Left forelimb (tissue), 1 donor: ENCODE measurements at places on chromosomes 4 and X.

DNA sequence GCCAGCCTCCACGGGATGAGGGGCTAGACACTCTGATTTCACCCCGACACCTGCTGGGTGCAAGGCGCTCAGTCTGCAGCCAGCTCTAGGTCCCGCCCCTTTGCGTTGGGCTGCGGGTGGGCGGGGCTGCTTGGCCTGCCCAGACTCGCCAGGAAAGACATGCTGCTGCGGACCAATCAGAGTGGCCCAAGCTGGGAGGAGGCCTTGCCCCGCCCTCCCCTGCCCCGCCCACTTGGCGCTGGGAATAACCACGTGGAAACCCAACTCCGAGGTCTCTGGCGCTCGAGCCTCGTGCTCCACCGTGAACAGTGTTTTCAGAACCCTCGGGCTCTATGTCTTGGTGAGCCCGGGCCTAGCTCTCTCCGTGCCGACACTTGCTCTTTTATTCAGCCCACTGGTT, 5.3 kb upstream of the VMA21 start:
- no peak for DNase-seq

GRCh38 chr4:85391589-85392410, 83.2 kb upstream of the ARHGAP24 start:
- DNase-seq, result no peak

- DNase-seq, result no peak
Measured at GRCh38 chrX:38859602-38860001, 58.3 kb downstream of the MID1IP1 start.

GRCh38 chrX:151902813-151903591, 9.7 kb upstream of the MAGEA4 start:
- no peak for DNase-seq

DNA sequence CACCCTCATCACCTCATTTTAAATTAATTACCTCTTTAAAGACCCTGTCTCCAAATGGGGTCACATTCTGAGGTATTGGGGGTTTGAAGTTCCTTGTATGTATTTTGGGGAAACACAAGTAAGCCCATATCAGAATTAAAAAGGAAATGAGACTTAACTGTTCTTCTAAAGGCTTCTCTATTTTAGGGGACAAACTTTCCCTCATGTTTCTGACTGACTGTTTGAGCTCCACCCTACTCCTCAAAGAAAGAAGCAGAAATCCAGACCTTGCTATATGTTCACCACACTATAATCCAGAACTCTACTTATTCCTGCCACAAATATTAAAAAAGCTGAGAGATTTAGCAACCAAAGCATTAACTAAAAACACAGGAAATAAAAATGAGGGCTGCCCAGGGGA, 258.8 kb downstream of the ARHGAP24 start:
- no peak for DNase-seq

- DNase-seq, result no peak
Measured at GRCh38 chr4:73674451-73674919, 54.2 kb upstream of the RASSF6 start.

GRCh38 chr4:129335818-129336217, 239.9 kb downstream of the C4orf33 start:
- no peak for DNase-seq

DNA sequence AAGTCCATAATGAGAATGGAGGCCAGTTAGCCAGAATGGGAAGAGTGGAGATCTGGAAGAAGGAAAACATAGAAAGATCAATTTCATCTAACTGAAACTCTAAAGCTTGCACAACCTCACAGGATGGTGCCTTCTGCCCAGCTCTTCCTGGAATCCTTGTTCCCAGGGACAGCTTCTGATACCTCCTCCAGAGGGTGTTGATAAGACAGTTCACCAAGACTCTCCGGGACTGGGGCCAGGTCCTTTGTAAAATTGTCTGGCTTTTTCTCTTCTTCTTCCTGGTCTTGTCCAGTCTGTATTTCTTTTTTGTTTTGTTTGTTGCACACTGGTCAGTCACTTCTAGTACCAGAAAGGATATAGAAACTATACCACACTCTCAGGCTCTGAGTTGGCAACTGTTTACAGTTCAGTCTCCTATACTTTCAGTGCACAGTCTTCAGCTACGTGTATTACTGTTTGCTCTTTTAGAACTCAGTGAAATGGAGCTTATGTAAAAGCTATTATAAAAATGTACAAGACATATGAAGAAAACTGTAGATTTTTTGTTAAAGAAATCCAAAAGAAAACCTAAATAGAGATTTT, 142.8 kb upstream of the RPL34 start:
- no peak for DNase-seq

- no peak for DNase-seq
Measured at GRCh38 chr4:100041646-100042045, 91.6 kb upstream of the H2AZ1 start.

DNA sequence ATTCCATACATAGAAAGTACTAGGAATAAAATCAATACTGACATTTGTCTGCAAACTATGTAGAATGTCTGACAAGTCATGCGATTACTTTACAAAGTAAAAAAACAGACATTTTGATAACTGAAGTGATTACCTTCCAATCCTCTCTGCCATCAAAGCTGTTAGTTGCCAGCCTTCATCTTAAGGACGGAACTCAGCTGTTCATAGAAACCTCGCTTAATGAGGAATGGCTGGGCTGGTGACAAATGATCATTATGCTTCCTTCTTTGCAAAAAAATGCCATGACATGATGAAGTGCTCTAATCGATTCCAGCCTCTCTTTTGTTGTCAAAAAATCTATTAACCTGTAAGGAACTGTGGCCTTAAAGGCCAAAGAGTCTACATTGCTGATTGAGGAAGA, 1214.9 kb upstream of the IGFBP7 start:
- DNase-seq, result no peak

GRCh38 chrX:20995829-20996228, 378.4 kb upstream of the CNKSR2 start:
- DNase-seq, result no peak

- no peak for DNase-seq
Measured at GRCh38 chr4:42101446-42101975, 50.9 kb downstream of the BEND4 start.

GRCh38 chr4:15794426-15794825, 16.3 kb downstream of the CD38 start:
- DNase-seq, result no peak

DNA sequence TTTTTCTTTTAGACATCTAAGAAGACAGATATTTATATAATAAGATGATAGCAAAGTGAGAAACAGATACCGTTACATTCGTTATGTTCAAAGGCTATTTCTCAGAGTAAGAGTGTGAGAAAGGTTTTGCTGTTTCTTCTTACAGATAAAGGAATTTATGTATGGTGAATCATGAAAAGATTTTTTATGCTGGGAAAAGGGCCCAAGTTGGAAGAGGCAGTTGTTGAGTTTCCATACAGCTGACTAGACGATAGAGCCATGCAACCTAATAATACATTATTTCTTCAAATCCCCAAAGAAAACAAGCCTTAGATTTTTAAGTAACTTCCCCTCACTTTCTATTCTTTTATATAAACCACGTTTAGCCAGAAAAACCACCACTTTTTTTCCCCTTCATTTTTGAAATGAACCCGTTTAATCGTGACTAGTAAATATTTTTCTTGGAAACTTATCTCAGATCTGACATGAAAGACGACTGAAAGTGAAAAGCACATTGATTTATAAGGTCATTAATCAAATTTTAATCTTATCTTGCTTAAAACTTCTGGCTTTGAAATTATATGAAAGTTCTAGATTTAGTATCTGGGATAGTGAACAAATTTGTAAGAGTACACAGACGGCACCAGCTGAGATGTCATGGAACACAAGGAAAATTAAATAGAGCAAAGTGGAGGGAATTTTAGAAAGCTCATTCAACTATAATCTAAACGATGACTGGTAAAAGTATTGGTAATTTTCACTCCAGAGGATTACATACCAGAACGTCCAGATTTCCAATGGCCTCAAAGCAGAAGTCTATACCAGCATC, 10.9 kb downstream of the ADH6 start:
- no peak for DNase-seq

- DNase-seq, result no peak
Measured at GRCh38 chrX:75963774-75964173, 178.7 kb upstream of the MAGEE2 start.

- no peak for DNase-seq
Measured at GRCh38 chr4:148061141-148061481, 329.2 kb downstream of the ARHGAP10 start.

DNA sequence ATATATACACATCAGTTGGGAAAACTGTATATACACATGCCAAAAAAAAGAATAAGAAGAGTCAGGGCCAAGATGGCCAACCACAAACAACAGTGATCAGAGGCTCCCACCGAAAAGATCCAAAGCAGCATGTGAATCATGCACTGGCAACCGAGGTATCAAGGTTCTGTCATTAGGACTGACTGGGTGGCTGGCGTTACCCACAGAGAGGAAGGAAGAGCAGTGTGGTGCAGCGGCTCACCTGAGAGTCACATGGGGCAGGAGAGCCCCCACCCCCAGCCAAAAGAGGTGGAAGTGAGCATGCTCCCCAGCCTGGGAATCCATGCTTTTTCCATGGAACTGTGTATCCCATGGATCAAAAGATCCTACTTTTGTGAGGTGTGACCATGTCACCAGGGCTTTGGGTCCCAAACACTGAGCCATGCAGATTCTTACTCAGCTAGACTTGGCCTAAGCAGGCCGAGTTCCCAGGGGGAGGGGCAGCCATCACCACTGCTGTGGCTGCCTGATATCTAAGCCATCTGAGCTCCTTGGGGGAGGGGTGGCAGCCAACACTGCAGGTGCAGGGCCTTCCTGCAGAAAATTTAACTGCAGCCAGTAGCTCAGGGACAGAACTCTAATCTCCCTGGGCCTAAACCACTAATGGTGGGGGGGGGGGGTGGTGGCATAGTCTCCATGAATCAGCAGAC, 52.8 kb downstream of the P2RY10 start:
- no peak for DNase-seq

DNA sequence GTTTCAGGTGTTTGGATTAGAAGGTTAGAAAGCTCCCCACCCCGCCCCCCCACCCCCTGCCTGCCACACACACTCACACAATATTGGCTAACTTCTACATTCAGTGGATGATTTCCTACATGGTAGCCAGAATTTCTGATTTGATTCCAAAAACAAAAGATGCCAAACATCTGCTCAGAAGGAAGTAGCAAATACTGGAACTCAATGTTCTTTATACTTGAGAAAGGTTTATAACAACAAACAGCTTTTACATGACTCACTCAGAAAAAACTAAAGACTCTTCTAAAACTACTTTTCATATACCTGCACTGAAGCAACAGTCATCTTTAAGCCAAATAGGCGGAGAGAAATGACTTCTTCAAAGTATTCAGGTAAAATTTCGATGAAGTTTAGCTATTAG, 750.5 kb upstream of the POU3F4 start:
- no peak for DNase-seq

DNA sequence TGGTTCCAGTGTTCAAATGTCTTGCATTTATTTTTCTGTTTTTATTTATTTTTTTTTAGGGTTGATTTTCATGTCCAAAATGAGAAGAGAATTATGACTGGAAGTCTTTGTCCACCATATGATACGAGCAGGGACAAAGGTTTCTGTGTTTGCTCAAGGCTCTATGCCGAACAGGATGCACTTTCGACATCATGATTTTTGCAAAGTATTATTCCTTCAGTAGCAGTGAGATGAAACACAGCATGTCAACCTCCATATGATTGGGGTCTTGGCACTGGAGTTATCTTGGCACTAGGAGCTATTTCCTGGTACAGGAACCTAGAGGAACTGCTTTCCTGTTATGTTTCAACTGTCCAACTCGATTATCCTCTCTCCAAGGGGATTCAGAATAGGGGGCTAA, 72.6 kb downstream of the UCHL1 start:
- DNase-seq, result no peak

- no peak for DNase-seq
Measured at GRCh38 chr4:97910005-97910404, 233.3 kb downstream of the STPG2 start.

DNA sequence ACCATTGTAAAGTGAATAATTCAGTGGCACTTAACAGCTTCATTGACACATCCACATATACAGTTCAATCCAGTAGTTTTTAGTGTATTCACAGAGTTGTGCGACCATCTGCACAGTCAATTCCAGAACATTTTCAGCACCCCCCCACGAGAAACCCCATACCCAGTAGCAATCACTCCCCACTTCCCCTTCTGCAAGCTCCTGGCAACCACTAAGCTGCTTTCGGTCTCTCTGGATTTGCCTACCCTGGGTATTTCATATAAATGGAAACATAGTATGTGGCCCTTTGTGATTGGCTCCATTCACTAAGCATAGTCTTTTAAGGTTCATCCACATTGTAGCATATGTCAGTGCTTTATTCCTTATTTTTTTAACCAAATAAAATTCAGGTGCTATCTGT, 10.0 kb downstream of the MSL3 start:
- no peak for DNase-seq

- DNase-seq, result no peak
Measured at GRCh38 chr4:167868163-167868562, 224.2 kb upstream of the ANXA10 start.

GRCh38 chr4:62194342-62194741, 994.2 kb downstream of the ADGRL3 start:
- no peak for DNase-seq

DNA sequence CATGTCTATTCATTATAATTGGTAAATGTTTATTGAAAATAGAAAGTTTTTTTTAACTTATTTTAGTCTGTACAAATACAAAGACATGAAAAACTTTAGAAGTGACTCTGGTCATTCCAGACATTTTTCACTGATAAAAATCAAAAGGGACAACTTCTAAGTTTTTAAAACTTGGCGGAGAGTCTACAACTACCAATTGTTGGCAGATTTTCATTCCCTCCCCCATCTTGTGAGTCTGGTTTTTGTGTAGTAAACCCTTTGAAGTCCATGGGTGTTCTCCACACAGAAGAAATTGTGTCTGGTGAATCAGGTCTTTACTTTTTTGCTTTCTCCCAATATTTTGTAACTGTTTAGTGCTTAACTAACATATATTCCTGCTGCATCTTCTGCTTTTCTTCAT, 336.5 kb downstream of the PDGFC start:
- DNase-seq, result no peak

GRCh38 chrX:131577413-131577812, 33.5 kb downstream of the OR13H1 start:
- no peak for DNase-seq

DNA sequence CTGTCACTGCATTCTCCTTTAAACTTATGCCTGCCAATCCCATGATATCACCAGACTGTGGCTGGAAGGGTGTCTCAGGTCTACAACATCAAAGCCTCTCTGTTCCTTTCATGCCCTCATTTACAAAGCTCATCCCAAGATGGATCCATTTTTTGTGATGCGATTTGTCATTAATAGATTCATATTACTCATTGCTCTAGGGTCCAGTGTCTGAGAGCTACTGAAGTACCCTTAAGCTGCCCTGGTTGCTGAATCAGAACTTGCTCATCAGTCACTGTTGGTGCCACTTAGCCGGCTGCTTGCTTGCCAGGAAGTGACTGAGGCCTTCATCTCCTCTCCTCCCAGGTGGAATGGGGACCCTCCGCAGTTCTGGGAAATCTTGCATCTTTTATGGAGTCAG, 395.5 kb upstream of the BOD1L1 start:
- DNase-seq, result no peak

DNA sequence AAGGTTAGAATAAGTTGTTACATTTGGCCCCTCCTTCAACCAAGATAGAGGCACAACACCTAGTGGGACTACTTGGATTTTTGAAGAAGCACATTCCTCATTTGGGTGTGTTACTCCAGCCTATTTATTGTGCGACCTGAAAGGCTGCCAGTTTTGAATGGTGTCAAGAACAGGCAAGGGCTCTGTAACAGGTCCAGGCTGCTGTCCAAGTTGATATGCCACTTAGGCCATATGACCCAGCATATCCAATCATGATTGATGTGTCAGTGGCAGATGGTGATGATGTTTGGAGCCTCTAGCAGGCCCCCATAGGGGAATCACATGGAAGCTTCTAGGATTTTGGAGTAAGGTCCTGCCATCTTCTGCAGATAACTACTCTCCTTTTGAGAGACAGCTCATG, 35.5 kb upstream of the UGT2B4 start:
- DNase-seq, result no peak
